ENCODE measurements at places on chromosomes 12 and 14.

DNA sequence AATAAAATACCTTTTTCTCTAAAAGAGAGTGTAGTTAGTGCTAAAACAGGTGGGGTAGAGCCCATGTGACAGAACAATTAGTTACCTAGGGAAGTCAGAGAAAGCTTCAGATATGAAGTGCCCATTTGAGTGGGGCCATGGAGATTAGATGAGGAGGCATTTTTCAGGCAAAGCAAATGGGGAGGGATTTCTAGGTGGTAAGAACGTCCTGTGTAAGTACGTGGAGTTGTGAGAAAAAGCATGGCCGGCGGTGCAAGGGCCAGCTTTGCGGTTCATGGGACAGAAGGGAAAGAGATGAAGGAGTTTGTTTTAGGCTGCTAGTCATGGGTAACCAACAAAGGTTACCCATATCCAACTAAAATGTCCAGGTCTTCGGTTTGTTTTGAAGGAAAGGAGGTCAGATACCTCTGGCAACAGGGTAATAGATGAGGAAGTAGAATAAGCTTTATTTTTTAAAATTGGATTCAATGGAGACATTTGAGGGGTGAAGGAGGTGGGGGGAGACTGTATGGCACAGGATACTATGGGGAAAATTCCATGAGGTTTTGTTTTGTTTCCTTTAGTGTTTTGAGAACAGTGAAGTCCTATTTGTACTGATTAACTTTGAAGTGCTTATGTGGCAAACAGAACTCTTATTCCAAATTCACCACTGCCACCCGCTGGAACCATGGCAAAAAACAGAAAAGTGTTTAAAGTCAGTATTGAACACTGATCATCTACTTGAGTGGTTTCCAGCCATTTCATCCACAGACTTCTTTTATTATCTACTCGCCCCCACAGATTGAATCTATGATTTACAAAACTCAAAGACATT, 10.0 kb upstream of the SNRPF start:
- no peaks in the 10 kb centered on the region for H3K27me3 ChIP-seq
- no peaks in the 10 kb centered on the region for H3K4me1 ChIP-seq
- H3K4me3 ChIP-seq: no peak overlapping the region
- DNase-seq: peak; percentile 26
- H3K36me3 ChIP-seq: no peaks in the 10 kb centered on the region

- no peaks in the 10 kb centered on the region for H3K27me3 ChIP-seq
- peak within 1 kb of the TSS; percentile 80 for H3K4me3 ChIP-seq
- H3K4me1 ChIP-seq: peaks cover 16% of the 10 kb centered on the region
- H3K36me3 ChIP-seq: no peaks in the 10 kb centered on the region
These were observed at the start of gene CDCA4 for GRCh38 chr14:105020815-105021655. Gene CDCA4 (minus strand): TSS chr14:105021083. CDS start chr14:105011929, 9,154 bp downstream.

GRCh38 chr12:112996501-112996900, 18.2 kb downstream of the OAS2 start:
- DNase-seq: no peak
- no peaks in the 10 kb centered on the region for H3K36me3 ChIP-seq
- no peaks in the 10 kb centered on the region for H3K4me1 ChIP-seq

DNA sequence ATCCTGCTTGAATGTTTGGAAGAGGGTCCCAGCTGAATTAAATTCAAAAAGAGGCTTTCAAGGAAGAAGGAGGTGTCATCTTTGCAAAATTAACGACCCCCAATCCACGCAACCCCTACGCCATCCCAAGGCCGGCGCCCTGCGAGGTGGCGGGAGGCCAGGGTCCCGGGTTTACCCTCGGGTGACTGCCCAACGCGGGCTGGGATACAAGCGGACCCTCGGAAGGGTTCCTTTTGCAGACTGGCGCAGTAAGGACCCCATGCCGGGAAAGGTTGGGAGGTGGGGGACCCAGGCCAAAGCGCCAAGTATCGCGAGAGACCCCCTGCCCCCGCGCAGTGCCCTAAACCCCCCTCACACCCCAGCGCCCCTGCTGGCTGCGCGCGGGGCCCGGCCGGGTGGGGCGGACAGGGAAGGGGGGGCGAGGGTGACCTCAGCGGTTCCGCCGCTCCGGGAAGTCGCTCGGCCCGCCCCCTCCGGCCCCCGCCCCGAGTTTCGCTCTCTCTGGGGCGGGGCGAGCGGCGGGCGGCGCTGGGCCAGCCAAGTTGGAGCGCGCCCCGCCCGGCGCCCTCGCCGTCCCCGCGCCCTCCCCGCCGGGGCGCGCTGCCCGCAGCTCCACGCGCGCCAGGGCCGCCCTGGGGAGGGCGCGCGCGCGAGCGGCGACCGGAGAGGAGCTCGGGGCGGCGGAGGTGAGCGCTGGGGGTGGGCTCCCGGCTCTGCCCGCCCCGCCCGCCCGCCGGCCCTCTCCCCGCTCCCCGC, 708 bp upstream of the ZBTB42 start:
- peak; percentile 95 for DNase-seq
- peaks cover 35% of the 10 kb centered on the region for H3K4me1 ChIP-seq
- peak overlapping the region; percentile 67 for H3K4me3 ChIP-seq
- H3K27me3 ChIP-seq: no peaks in the 10 kb centered on the region

GRCh38 chr14:96165493-96166436, 38.9 kb upstream of the BDKRB2 start:
- no peak overlapping the region for H3K4me3 ChIP-seq
- no peak for DNase-seq
- no peaks in the 10 kb centered on the region for H3K36me3 ChIP-seq
- H3K4me1 ChIP-seq: peaks cover 8% of the 10 kb centered on the region
- no peak overlapping the region for H3K27ac ChIP-seq
- no peaks in the 10 kb centered on the region for H3K27me3 ChIP-seq

- no peak overlapping the region for H3K4me3 ChIP-seq
- H3K27ac ChIP-seq: no peak overlapping the region
- no peaks in the 10 kb centered on the region for H3K36me3 ChIP-seq
- H3K27me3 ChIP-seq: no peaks in the 10 kb centered on the region
- DNase-seq: no peak
- no peaks in the 10 kb centered on the region for H3K4me1 ChIP-seq
These were observed 290.3 kb downstream of the NAV3 start for GRCh38 chr12:78120866-78121560.

DNA sequence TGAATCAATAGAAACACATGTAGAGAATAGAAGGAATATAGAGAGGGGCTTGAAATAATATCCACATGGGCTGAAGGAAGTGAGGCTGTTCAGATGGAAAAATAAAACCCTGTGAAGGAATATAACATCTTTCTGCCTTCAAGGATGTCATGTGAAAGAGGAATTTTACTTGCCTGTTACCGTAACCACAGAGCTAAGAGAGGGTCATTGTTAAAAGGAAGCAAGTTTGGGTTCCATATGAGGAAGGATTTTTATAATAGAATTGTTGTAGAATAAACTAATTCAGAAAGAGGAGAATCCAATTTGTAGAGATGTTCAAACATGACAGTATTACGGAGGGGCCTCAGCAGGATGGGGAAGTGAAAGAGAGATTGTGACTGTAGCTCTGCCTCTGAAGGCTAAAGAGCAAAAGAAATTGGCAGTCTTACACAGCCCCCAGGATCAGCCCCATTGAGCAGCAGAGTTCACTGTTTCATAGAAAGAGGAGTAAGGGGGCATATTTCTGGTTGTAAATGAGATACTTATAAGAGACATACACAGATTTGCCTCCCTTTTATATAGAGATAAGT, 41.8 kb upstream of the PTPRR start:
- no peak overlapping the region for H3K4me3 ChIP-seq
- DNase-seq: no peak
- H3K27ac ChIP-seq: peak overlapping the region; percentile 55
- H3K36me3 ChIP-seq: no peaks in the 10 kb centered on the region
- H3K4me1 ChIP-seq: no peaks in the 10 kb centered on the region
- no peaks in the 10 kb centered on the region for H3K27me3 ChIP-seq

DNA sequence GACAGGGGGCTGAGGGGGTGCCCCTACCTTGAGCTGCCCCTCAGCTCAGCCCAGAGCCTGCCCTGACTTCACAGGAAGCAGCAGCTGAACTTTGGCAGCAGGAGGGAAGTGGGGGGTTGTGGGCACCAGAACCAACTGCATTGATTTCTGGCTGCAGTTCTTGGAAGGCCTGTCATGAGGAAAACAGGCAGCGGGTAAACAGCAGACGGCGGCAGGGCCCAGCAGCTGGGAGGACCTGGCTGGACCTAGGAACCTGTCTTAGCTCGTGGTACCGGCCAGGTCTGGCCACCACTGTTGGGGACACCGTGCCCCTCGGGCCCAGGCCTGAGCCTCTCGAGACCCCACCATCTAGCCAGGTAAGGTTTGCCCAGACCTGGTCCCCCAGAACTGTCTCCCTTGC, 154.2 kb upstream of the MYL2 start:
- no peak overlapping the region for H3K4me3 ChIP-seq
- peaks cover 5% of the 10 kb centered on the region for H3K4me1 ChIP-seq
- H3K36me3 ChIP-seq: no peaks in the 10 kb centered on the region

DNA sequence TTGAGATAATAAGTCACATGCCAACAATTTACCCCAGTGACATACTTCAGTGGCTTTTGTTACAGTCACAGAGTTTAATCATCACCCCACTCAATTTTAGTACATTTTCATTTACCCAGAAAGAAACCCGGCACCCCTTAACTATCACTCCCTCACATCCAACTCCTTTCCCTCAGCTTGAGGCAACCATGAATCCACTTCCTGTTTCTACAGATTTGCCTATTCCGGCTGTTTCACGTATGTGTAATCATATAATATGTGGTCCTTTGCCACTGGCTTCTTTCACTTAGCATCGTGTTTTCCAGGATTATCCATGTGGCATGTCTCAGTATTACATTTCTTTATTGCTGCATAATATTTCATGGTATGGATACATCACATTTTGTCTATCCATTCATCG, 147.5 kb downstream of the CFAP54 start:
- no peak for DNase-seq
- H3K4me3 ChIP-seq: no peak overlapping the region
- H3K4me1 ChIP-seq: no peaks in the 10 kb centered on the region
- no peaks in the 10 kb centered on the region for H3K27me3 ChIP-seq

- H3K36me3 ChIP-seq: no peaks in the 10 kb centered on the region
- H3K4me1 ChIP-seq: no peaks in the 10 kb centered on the region
- H3K4me3 ChIP-seq: no peak overlapping the region
- H3K27me3 ChIP-seq: no peaks in the 10 kb centered on the region
- no peak for DNase-seq
- H3K27ac ChIP-seq: no peak overlapping the region
These were observed 53.4 kb downstream of the TRAFD1 start for GRCh38 chr12:112178796-112179195.

DNA sequence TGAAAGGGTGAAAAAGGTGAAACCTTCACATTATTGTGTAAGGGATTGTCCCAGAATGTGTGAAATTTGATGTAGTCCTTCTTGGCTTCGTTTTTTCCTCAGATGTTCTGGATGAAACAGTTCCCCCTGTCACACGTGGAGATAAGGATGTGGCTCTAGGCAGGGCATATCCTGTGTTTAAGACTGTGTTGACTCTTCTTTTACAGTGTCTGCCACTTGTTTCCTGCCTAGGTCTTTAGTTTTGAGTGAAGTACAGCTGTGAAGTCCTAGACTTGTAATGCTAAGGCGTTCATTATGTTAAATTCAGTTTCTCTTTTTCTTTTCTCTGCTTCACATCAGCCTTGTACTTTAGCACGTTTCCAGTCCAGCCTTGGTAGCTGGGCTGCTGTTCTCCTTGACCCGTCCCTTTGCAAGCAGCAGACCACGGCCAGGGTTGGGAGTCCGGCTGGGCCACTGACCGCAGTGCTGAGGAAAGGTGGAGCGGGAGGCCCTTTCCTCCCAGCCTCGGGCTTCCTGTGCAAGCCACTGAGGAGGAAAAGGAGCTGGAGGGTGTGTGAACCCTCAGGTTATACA, 59.1 kb downstream of the RASSF3 start:
- H3K4me1 ChIP-seq: peaks cover 55% of the 10 kb centered on the region
- H3K27me3 ChIP-seq: no peaks in the 10 kb centered on the region
- H3K4me3 ChIP-seq: no peak overlapping the region

All from hepatocyte (in vitro differentiated cells).